ENCODE measurements at places on chromosomes 6 and 20.

DNA sequence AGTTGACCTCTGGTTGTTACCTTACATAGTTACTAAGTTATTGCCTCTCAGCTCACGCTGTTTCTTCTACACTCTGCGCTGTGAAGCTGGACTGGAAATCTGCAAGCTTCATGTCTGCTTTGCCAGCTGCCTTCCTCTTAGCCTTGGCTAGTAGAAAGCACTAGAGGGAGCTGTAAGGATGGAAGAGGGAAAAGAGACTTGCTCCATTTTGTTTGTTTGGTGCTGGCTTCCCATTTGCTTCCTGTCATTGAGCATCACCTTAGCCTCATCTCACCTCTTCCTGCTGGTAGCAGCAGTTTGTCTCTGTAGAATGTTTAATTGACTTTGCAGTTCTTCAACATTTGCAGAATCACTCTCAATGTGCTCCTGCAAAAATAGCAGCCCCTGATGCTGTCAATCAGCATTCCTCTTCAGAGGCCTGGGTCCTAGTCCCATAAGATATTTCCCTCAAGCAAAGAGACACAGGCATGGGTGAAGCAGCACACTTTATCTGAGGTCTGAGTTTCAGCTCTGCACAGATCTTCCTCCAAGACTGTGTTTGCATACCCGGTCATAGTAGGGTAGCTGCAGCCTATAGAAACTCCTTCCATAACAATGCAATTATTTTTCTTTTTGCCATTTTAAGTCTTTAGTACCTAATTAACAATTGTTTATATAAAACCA, 302.2 kb upstream of the EPHA7 start:
- no peak for DNase-seq

DNA sequence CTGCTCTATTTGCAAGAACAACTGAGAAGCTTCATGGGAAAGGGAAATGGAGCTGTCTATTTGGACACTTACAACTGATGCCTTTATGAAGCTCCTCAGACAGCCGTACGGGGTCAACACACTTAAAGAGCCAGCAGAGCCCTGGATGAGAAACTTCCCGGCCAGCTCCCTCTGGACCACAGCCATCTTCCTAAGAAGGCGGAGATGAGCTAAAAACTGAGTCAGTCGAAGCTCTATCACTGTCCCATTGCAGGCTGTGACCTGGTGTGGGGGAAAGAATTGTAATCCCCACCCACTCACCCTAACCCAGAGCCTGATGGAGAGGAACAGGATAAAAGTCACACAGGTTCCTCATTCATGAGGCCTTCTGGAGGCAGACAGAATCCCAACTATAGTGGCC, 360.4 kb upstream of the JARID2 start:
- no peak for DNase-seq

DNA sequence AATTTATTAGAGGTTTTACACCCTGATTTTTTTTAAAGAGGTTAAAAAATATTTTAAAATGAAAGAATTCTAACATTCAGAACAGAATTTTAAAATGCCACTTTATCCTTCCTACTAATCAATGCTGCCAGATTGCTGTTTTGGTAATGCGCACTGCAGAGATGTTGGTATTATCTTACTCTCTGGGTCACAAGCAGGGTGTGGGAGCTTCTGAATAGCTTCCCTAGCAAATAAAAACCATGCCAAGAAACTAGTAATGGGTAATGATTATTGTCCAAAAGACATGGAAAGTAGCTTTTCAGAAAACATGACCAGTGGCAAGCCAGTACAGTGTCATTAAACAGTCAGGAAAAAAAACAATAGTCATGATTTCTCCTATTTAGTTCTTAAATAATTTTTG, 205.4 kb downstream of the TPBG start:
- no peak for DNase-seq

DNA sequence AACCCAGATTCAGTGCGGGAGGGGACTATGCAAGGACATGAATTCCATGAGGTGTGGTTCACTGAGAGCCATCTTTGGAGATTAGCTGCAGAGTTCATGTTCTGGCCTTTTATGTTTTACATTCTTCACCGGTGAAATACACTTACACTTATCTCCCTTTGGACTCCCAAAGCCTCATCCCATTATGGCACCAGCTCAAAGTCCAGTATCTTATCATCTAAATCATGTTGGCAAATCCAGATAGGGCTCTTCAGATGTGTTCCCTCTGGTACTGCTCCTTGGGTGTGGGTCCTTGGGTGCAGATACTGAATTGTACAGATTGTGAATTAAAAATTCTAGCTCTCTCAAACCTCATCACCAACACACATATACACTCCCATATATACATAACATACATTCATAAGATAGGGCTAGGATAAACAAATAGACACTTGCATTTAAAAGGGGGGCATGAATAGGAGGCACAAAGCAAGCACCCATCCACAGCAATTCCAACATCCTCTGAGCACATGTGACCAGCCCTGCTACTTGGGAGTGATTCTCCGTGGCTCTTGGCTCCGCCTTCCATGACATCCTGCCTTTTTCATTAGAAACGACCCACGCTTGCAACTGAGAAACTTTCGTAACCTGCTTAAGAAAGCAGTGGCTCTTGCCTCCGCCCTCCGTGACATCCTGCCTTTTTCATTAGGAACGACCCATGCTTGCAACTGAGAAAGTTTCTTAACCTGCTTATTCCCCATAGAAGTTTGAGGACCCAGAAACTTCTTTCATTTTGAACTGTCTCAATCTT, 53.6 kb upstream of the LRRC1 start:
- peak; percentile 18 for DNase-seq

DNA sequence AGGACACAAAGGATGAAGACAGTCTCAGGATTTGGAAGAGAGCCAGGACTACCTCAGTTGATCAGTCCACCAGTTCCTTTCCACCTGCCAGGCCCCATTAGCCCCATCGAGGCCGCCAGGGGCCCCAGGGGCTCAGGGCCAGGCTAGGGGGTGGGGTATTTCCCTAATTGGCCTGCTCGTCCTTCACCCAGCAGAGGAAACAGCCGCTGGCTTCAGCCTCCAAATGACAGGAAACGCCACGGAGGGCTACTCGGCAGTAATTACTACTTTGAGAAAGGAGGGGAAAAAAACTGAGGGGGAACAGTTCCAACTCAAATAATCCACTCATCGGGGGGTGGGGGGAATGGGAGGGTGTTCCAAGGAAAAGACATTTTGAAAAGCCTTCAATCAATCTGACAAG, 42.7 kb downstream of the MAFB start:
- DNase-seq, result no peak

DNA sequence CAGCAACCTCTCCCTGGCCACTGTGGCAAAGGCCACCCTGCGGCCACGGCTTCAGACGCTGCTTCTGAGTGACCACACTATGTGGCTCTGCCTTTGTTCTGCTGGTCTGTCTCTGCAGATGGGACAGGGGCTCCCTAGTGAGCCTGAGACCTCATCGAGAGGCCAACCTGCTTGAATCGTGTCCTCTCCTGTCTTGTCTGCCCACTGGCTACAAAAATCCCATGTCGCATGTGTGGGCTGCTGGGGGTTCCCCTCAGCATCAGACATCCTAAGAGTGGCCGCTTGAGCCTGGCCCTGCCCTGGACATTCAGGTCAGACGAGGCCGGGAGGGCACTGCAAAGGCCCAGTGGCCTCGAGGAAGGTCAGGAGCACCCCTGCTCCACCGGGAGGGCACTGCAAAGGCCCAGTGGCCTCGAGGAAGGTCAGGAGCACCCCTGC, 222.9 kb downstream of the DLL1 start:
- DNase-seq, result no peak

GRCh38 chr6:125252891-125253290, 48.9 kb downstream of the HDDC2 start:
- no peak for DNase-seq

DNA sequence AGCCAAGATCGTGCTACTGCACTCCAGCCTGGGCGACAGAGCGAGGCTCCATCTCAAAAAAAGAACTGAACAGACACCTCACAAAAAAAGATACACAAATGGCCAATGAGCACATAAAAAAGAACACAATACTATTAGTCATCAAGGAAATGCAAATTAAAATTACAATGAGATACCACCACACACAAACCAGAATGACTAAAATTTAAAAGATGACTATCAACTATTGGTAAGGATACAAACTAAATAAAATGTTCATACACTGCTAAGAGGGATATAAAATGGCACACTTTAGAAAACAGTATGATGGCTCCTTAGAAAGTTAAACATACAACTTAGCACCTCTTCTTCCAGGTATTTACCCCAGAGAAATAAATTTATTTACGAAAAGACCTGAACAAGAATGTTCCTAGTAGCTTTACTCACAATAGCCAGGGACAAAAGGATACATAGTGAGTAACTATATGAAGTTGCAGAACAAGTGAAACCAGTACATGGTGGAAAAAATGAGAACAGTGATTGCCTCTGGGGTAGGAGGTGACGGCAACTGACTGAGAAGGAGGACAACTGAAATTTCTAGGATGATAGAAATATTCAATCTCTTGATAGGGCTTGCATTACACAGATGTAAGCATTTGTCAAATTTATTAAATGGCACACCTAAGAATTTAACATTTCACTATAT, 53.2 kb downstream of the FAM8A1 start:
- DNase-seq, result no peak

DNA sequence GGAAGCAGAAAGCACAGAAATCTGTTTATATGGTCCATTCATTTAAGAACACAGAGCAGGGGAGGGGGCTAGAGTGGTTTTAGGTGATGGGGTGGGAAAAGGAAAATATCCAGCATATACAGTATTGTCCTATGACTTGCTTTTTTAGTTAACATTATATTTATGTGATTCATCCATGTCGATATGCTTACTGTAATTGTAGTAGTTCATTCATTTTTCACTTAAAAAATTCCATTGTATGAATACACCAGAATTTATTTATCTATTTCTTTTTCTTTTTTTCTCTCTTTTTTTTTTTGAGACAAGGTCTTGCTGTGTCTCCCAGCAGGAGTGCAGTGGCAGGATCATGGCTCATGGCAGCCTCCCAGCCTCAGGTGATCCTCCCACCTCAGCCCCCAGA, 9.6 kb upstream of the PRIM2 start:
- DNase-seq, result no peak

DNA sequence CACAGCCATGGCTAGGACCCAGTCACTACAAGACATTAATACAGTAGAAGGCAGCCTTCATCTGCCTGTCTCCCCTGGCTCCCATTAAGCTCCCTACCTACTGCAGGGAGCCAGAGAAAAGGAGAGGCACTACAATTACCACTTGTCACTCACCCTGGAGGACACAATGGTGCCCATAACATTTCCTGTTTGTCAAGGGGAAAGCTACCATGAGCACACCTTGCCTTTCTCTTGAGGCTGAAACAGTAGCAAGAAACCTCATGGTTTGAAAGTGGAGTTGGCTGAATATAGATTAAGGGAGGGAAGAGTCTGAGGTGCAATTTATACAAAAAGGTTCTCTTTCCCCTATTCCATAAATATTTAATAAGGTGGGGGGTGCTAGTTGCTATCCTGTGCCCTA, 27.9 kb downstream of the STK38 start:
- no peak for DNase-seq
